Tibial nerve (tissue), 4 donors: ENCODE measurements at places on chromosomes 4 and X. TPM values are rescaled to one million over a fixed set of nuclear protein-coding genes. Genes with fewer than 3 reads are reported as not detected.

GRCh38 chr4:4765811-4766210 is 93.7 kb upstream of the MSX1 start:
- no peaks in the 10 kb centered on the region for H3K4me1 ChIP-seq
- no peak for DNase-seq

- no peaks in the 10 kb centered on the region for H3K27me3 ChIP-seq
- no peaks in the 10 kb centered on the region for H3K36me3 ChIP-seq
- H3K4me1 ChIP-seq: no peaks in the 10 kb centered on the region
- no peak overlapping the region for H3K27ac ChIP-seq
- H3K4me3 ChIP-seq: no peak overlapping the region
Observed at GRCh38 chr4:143726714-143727113, 26.2 kb upstream of the FREM3 start.

DNA sequence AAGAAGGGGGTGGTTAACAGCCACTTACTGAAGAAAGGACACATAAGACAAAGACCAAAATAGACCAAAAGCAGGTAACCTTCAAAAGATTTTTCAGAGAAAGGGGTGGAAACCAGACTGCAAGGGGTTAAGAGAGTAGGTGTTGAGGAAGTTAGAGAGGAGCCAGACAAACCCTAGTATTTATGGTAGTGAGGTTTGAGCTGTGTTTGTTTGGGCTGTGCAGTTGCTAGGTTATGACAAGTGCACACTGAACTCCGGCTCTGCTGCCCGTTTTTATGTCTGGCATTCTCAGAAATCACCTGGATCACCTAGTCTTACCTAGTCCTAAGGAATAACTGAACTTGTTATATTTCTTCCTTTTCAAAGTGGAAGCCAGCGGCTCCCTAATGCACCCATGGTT is 22.9 kb upstream of the G3BP2 start:
- H3K27ac ChIP-seq: no peak overlapping the region
- H3K36me3 ChIP-seq: no peaks in the 10 kb centered on the region
- H3K27me3 ChIP-seq: no peaks in the 10 kb centered on the region
- no peaks in the 10 kb centered on the region for H3K4me1 ChIP-seq
- H3K4me3 ChIP-seq: no peak overlapping the region
- DNase-seq: no peak

- no peak overlapping the region for H3K27ac ChIP-seq
- DNase-seq: no peak
Observed at GRCh38 chr4:26842911-26843310, 17.7 kb upstream of the STIM2 start.

DNA sequence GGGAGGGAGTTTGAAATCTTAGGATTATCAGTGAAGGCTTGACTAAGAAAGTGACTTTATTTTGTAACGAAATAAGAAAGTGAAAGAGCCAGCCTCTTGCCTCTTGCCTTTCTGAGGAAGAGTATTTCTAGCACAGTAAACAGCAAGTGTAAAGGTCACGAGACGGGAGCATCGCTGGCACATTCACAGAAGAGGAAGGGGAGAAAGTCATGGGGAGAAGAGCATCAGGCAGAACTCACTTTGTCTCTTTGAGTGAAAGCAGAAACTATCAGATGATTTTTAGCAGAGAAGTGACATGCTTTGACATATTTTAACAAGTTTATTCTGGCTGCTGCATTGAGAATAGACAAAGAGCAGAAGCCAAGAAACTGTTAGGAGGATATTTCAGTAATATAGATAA is 313.8 kb downstream of the CAMK2D start:
- H3K27ac ChIP-seq: no peak overlapping the region
- H3K27me3 ChIP-seq: no peaks in the 10 kb centered on the region
- H3K4me1 ChIP-seq: peaks cover 52% of the 10 kb centered on the region
- no peak for DNase-seq

DNA sequence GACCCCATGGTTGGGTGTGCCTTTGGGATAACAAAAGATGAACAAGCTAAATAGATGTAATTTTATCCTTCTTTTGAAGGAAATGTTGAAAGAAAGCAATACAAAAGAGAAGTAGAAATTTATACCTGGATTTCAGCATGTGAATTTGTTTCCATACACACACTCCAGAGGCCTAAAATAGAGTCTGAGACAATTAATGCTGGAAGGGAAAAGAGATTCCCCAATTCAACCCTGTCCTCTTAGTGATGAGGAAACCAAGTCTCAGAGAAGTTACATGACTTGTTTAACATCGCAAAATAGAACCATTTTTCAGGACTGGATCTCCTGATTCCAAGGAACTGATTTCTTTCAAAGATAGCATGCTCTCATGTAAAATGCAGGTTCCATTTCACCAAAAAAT is 37.3 kb upstream of the MYOZ2 start:
- DNase-seq: no peak
- no peaks in the 10 kb centered on the region for H3K36me3 ChIP-seq
- no peak overlapping the region for H3K27ac ChIP-seq
- peaks cover 8% of the 10 kb centered on the region for H3K4me1 ChIP-seq

- H3K27me3 ChIP-seq: no peaks in the 10 kb centered on the region
- DNase-seq: no peak
- no peak overlapping the region for H3K27ac ChIP-seq
- no peak overlapping the region for H3K4me3 ChIP-seq
Observed at GRCh38 chr4:119032921-119033685, 102.5 kb upstream of the MYOZ2 start.

- no peak for DNase-seq
- no peaks in the 10 kb centered on the region for H3K27me3 ChIP-seq
- no peaks in the 10 kb centered on the region for H3K4me1 ChIP-seq
- H3K4me3 ChIP-seq: no peak overlapping the region
Observed at GRCh38 chr4:159483110-159483781, 380.4 kb downstream of the RAPGEF2 start.

The WDR45 gene
- total RNA-seq: 95.1 TPM

The SOD3 gene
- 208 TPM for total RNA-seq
